ENCODE measurements at places on chromosomes 5 and 9.

DNA sequence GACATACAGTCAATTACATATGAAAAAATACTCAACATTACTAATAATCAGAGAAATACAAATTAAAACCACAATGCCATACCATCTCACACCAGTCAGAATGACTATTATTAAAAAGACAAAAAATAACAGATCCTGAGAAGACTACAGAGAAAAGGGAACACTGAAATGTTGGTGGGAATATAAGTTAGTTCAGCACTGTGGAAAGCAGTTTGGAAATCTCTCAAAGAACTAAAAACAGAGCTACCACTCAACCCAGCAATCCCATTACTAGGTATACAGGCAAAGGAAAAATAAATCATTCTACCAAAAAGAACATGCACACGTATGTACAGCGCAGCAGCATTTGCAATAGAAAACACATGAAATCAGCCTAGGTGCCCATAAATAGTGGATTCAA lies 41.6 kb upstream of the CCNG1 start:
- DNase-seq = no peak

GRCh38 chr9:128068386-128069205 lies 564 bp downstream of the SLC25A25 start:
- DNase-seq = no peak

DNA sequence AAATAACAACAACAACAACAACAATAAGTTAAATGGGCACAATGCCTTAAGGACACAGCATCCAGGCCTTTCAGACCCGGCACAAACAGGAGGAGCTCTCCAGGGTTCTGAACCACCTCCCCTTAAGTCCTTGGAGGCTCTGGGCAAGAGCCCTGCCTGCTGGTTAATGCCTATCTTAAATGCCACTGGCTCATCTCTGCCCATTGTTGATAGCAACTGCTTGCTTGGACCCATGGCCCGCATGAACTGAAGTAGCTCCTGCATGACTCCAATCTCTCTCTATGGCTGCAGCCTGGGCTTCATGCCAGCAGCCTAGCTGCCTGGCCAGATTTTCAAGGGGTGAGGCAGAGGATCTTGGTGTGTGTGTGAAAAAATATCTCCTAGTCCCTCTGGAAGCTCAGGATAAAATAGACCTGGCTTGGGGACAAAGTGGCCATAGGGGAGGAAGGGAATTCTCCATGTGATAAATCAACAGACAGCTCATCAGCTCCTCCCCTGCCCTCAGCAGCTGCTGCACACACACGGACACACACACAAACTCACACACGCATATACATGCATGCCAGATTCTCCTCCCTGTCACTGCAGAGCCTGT lies 27.4 kb downstream of the FAM219A start:
- DNase-seq = no peak

GRCh38 chr9:121989010-121989409 lies 104.1 kb downstream of the TTLL11 start:
- no peak for DNase-seq

GRCh38 chr5:150640311-150641005 lies at the start of gene SYNPO:
Gene SYNPO (plus strand): TSS chr5:150640660. CDS start chr5:150648276, 7,616 bp downstream.
- no peak for DNase-seq

GRCh38 chr5:112681481-112681908 lies 56.2 kb upstream of the APC start:
- no peak for DNase-seq

DNA sequence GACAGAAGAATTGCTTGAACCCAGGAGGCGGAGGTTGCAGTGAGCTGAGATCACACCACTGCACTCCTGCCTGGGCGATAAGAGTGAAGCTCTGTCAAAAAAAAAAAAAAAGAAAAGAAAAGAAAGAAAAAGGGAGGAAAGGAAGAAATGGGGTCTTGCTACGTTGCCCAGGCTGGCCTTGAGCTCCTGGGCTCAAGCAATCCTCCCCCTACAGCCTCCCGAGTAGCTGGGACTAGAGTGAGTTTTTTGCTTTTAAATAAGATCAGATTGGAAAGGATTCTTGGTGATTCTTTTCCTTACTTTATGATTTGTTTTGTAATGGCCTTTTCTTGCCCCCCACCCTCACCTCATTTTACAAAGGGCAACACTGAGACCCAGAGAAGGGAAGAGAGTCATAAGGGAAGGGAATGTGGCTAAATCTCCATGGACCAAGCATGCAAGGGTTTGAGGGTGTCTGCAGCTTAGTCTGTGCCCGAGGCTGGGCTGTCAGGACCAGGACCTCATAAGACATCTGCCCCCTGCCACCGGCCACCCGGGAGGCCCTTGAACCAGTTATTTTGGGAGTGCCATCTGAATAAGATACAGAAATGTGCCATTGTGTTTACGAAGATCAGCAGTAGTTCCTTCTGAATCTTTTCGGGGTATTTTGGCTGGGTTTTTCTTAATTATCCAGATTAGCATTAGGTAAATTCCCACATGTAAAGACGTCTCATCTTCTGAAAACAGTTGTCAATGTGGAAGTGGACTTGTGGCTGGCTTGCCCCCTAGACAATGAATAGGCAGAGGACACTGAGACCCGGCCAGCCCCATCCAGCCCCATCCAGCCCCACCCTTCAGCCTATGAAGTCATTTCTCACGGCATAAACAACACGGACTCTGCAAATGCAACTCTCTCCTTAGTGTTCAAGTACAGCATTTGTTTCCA lies 44.5 kb upstream of the GRHPR start:
- no peak for DNase-seq

DNA sequence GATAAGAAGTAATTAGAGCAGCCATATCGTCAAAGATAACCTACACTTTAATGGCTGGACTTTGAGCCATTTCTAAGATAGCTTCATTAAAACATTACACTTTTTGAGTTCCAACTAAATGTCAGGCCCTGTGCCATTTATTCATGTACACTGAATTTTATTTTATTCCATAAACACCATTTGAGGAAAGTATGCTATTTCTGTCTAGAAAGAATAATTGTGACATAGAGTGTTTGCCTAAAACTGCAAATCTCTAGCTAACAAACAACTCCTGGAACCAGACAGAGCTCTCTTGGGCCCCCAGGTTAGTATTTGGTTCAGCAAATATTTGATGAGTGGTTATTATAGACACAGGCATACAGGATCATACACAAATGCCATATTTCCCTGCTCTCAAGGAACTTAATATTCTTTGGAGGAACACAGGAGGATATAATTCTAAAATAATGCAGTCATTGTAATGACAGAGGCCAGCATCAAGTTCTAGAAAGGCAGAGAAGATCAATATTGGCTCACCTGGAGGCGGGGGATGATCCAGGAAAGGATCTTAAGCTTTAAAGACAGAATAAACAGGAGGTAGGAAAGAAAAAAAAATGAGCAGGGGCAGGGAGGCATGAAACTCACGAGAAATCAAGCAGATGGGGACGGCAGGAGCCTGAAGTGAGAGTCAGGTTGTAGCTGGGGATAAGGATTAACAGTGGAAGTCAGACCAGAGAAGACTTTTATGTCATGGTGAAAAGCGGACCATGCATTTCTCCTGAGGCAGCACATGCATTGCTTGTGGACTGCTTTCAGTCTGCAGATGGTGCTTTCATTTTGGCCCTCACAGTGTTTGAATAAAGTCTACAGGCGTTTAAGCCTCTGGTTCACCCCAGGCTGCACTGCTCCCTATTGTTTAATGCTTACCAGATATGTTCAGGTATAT lies 127.7 kb downstream of the GCNT1 start:
- DNase-seq = no peak

- DNase-seq = no peak
Measured at GRCh38 chr5:66661149-66661548, 65.0 kb downstream of the MAST4 start.

GRCh38 chr5:177472460-177473442 lies 683 bp downstream of the DBN1 start:
- no peak for DNase-seq

DNA sequence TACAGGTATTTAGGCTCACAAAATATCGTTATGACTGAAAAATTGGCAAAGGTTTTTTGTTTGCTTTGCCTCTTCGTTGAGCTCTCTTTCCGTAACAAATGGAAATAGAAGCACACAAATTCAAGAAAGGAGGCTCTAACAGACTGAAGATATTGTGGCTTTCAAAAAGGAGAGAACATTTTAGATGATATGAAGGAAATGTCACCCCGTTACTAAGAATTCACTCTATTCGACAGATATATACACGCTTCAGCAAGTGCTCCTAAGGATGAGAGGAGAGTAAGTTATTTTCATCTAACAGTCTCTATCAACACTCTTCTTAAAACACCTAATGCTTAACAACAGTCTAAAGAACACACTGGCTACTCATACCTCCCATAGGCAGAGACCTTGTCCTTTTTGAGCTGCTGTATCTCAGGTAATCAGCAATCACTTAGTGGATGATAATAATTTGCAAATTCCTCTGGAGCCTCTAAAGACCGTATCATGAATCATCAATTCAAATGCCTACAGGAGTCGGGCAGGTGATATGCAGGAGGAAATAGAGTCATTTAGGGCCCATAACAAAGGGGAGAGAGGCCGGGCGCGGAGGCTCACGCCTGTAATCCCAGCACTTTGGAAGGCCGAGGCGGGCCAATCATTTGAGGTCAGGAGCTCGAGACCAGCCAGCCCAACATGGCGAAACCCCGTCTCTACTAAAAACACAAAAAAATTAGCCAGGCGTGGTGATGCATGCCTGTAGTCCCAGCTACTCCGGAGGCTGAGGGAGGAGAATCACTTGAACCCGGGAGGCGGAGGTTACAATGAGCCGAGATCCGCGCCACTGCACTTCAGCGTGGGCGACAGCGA lies 1.4 kb upstream of the HSDL2 start:
- no peak for DNase-seq

- DNase-seq = no peak
Measured at GRCh38 chr5:122673343-122673742, 101.5 kb upstream of the SNX2 start.

DNA sequence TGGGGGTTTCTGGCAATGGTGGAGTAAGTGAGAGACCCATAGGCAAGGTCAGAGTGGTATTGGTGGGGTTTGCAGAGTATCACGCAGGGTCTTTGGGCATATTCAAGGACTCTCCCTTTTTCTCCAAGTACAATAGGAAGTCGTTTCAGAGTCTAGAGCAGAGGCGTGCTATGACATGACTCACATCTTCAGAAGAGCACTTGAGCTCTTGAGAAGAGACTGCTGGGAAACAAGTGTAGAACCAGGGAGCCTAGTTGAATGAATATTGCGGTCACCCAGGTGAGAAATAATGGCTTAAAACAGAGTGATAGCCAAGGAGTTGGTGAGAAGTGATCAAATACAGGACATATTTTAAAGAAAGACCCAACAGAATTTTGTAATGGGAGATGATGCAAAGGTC lies 813.4 kb downstream of the TLE1 start:
- no peak for DNase-seq

Data from stimulated activated CD8-positive, alpha-beta memory T cell treated with anti-CD3 and anti-CD28 coated beads, Interleukin-15, amount 100 ng/mL, for 1 hour (primary cell).